ENCODE measurements at places on chromosomes 12 and 14.

DNA sequence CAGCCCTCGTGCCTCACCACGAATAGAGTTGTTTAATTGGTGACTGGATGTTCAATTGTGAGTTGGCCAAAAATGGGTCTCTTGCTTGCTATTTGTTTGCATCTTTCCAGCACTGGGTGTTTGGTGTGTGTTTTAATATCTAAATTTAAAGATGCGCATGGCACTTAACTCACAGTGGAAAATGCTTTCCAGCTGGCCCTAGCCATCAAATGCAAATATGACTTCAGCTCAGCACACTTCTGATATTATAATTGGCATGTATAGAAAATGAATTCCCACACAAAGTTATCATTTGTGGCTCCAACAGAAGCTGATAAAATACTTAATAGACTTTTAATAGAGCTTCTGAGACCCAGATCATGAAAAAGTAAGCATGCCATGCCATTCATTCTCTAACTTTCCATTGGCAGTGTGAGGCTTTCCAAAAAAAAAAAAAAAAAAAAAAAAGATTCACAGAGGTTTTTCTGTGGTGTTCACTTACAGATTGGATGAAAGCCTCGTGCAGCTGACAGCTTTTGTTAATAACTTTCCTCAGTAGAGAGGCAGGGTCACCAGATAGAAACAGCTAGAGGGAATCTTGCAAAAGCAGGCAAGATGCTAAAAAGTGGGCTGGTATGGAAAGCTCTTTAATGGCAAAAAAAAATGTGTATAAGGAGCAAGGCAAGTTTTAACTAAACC, 425.2 kb downstream of the GALC start:
- DNase-seq, result peak; percentile 31

- no peak for DNase-seq
Observed at GRCh38 chr14:88612981-88613380, 50.1 kb downstream of the ZC3H14 start.

- no peak for DNase-seq
Observed at GRCh38 chr14:85175556-85175955, 354.4 kb upstream of the FLRT2 start.

- peak; percentile 53 for DNase-seq
Observed at GRCh38 chr14:22973217-22974032, 8.9 kb downstream of the AJUBA start.

DNA sequence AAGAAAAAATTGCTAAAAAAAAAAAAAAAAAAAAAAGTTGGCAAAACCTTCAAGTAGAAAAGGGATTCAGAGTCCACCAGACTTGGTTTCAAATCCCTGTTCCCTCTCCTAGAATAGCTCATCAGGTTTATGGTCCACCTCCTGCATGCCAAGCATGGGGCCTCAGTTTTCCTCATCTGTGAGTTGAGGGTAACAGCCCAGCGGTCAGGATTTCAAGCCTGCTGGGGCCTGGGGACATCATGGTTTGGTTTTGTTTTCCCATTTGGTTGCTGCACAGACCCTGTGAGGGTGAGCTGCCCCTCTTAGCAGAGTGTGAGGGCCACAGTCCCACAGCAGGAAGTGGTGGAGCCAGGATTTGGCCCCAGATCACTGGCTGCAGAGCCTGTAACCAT, 12.5 kb downstream of the FAM222A start:
- no peak for DNase-seq

DNA sequence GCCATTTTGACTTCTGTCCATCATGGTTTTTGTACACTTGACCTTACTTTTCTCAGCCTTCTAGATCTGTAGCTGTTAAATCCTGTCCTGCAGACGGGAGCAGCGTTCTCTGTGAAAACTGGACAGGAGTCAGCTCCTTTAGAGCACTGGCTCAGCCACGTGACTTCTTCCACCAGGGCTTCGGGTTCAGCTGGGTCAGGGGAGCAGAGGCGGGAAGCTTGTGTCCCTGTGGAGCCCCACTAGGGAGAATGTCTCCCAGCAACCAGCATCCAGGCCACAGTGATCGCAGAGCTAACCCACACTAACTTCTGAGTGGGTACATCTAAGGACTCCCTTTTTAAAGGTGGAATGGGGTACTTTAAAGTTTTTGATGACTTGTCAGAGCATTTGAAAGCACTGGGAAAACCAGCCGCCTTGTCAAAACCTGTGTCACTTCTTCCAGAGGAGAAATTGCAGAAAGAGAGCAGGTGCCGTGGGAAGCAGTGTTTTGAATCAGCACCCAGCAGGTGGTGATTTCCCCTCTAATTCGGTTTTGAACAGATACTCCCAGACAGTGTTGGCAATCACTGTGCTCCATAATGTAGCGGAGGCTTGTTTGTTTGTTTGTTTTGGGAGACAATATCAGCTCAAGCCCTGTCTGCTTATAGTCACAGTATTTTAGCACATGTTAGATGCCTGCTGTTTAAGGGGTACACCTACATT, 17.9 kb downstream of the DERA start:
- no peak for DNase-seq

DNA sequence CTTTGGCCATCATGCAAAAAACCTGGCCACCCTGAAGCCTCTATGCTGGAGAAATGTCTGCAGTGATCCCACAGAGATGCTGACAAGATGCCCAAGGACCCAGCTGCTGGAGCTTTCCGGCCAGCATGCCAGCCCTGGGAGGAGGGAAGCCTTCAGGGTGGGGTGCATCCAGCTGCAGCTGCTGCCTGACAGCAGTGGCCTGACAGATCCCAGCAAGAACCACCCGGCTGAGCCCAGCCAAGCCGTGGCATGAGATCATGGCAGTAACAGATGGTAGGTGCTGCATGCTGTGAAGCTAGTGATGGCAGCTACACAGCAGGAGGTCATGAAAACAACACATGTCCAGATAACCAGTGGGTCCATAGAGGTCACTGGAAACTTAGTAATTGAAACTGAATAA, 13.8 kb downstream of the CLBA1 start:
- no peak for DNase-seq

- DNase-seq, result no peak
Observed at GRCh38 chr12:80777587-80777986, 60.9 kb downstream of the MYF5 start.

- DNase-seq, result no peak
Observed at GRCh38 chr12:103282124-103282523, 213.6 kb downstream of the C12orf42 start.

- DNase-seq, result peak; percentile 35
Observed at GRCh38 chr12:89706986-89707702, 1.5 kb downstream of the ATP2B1 start.

DNA sequence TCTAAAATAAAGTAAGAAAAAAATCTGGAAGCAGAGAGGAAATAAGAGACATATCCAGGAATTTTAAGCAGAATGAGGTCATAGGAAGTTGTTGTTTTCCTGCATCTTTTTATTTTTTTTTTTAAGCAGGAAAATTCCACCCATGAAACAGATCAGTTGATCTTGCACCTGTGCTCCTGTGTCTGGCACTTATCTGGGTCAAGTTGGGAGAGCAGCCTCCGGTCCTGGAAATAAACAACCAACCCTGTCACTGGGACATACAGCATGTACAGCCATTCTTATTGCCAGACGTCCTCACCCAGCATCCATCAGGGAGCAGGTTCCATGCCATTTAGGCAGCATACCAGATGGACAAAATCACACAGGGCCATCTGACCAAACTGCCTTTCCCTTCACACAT, 266.0 kb upstream of the BTG1 start:
- DNase-seq, result no peak

- DNase-seq, result no peak
Observed at GRCh38 chr14:91891101-91891500, 23.8 kb upstream of the TC2N start.

DNA sequence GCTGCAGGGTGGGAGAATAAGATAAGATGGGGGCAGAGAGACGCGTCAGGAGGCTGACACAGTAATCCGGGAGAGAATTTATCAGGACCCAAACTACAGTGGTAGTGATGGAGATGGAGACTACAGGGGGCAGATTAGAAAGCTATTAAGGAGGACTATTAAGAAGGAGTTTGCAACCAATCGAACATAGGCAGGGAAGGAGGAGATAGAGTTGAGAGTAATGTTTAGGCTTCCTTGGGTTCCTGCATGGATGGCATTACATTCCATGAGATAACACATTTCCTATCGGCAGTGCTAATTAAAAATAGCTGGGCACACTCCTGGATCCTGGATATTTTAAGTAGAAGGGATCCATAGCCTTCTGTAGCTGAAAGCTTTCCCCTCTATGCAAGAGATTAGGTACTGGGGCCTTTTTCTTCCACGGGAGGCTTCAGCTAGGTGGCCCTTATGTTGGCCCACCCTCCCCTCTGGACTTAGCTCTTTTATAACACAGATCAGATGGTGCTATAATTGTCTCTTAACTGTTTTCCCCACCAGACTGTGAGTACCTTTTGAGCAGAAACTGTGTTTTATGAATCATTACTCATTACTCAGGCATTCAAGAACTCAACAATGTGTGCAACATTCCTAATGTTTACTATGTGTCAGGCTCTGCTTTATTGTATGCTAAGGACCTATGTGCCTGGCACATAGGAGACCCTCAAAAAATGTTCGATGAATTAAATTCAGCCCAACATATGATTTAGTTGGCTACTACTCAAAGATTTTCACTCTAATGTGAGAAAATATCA, 113.0 kb downstream of the RMST start:
- DNase-seq, result no peak

DNA sequence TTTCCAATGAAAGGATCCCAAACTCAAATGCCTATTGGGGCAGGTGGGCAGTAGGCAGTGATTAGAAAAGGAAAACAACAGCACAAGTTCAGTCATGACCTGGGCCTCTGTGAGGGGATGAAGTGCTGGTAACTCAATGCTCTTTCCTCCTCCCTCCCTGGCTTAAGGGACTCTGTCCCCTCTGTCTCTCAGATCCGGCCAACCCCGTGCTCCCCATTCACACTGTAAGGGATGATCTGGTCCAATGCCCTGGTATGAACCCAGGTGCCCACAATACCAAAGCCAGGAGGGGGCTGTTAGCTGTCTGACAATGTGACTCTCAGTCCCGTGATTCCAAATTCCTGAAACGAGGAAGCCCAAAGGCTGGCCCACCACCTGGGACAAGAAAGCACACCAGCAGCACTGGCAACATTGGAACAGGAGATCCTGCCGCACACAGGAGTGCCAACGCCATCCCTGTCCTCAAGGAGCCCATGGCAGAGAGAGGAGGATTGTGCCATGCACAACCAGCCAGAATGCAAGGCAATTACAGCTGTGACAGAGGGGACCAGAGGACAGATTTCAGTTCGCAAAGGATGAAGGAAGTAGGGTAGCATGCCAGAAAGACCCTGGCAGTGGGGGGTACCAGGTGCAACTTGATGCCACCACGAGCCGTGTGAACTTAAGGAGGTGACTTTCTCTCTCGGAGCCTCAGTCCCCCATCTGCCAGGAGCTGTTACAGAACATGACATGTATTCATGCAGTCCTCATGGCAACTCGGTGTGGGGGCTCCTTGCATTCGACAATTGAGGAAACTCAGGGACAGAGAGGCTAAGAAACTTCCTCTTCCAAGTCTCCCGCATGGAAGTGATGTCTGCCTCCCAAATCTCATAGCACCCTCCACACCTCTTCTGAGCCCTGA, 37.6 kb downstream of the SERPINA3 start:
- DNase-seq, result no peak

DNA sequence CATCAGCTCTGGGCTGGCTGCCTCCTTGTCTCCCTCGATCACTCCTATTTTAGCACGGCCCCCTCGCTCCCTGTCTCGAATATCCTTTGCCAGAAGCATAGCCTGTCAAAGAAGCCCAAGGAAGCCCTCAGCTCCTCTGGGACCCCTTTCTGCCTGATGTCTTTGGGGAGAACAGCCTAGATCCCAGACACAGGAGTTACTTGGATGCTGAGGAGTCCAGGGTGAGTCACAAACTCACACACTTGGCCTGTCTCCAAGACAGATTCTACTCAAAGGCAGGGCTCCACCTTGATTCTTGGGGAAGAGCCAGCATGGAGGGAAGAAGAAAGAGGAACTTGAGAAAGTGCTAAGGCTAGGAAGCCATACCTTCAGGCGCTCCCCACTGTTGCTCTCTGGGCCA, 8.1 kb downstream of the AVIL start:
- DNase-seq, result no peak

DNA sequence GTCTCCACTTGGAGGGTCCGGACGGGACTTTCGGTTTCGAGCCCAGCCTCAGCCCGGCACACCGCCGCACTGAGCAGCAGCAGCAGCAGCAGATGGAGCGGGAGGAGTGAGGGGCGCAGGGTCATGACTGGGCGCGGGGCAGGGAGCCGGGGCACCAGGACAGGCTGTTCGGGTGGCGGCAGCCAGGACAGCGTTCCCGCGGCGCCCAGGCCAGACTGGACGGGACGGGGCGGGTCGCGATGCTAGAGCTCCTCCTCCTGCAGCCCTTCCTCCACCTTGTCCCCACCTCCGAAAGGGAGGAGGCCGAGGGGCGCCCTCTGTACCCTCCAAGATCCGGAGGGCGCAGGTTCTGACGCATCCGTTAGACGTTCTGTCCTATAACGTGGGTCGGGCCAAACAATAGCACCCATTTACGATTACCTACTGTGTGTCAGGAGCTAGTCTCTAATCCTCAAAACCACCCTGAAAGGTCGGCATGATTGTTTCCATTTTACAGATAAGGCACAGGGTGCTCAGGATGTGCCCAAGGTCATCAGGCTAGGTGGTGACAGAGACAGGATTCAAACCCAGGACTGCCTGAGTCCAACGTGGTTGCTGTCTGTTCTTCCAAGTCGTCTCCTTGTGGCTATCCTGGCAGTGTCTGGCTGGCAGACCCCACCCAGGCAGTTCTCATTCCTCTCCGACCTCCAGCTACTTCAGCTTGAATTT, at the start of gene FKBP11:
FKBP11 (minus strand) TSS at position 189 of the 708 bp plus-strand sequence; CDS start at position 125, 64 bp downstream.
- peak; percentile 80 for DNase-seq

GRCh38 chr12:47393403-47393790, 312.4 kb downstream of the RPAP3 start:
- no peak for DNase-seq

GRCh38 chr12:105492591-105493545, 162.4 kb downstream of the C12orf75 start:
- no peak for DNase-seq

- no peak for DNase-seq
Observed at GRCh38 chr14:68148276-68148675, 328.7 kb downstream of the RAD51B start.

DNA sequence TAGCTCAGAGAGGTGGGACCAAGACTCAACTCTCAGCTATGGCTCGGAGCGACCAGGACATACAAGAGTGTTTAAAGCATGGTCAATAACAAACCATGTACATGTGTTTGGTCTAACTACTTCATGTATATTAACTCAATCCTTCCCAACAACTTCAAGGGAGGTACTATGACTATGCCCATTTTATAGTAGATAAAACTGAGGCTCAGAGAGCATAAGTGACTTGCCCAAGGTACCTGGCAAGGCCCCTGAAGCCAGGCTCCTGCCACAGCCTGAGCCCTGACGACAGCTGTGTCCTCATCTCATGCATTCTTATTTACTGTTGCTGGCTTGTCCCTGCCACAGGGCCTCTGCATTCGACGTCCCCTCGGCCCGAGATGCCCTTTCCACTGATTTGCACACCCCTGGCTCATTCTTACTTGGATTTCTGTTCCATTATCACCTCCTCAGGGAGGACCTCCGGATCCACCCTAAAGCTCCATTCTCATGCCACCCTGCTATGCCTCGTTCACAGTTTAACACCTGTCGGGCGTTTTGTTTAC, 2.6 kb downstream of the TESC start:
- no peak for DNase-seq
